ENCODE measurements at places on chromosomes 1 and 21.

DNA sequence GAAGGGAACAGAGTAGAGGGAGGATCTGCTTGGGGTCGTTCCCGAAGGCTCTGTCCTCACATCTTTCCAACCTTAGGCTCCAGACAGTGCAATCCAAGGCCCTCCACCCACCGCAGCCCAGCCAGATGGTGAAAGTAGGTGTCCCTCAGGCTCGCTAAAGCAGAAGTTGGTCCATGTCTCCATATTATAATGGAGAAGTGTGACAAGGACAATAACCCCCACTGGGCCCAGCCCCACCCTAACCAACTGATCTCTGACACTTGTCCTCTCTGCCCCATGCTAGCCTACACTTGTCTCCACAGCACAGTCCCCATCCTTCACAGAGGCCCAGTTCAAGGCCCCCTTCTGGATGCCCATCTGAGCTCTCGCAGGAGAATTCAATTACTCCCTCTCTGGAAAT lies 48.7 kb downstream of the DMAP1 start:
- DNase-seq, result no peak

DNA sequence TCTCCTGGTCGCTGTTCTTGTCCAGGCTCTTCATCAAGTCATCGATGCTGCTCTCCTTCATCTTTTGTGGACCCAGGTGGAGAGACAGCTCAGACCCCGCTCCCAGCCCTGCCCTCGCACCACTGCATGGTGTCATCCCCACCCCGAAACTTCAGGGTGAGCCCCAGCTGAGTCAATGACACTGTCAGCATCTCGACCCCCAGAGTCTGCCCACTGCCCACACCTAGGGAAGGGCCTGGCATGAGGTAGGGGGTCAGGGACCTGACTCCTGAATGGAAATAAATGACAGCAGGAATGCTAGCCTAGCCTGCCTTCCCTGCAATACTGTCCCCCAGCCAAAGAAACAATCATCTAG lies 1.6 kb upstream of the S100A6 start:
- no peak for DNase-seq

DNA sequence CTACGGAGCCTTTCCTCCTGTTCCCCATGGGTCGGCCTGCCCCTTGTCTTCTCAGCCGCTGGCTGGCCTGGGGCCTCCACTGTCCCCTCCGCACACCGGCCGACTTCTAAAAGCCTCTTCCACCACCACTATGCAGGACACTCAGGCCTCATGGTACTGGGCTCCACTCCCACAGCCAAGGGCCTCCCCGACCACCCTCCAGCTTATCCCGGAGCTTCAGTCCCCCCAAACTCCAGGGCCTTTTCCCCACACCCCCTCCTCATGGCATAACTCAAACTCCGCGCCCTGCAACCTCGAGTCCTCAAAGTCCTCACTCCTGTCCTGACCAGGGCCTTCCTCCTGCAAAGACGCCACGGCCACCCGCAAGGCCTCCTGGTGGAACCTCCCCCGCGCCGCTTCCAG lies 2.0 kb downstream of the LRRC41 start:
- DNase-seq, result no peak

- DNase-seq, result peak; percentile 37
These were observed 17.7 kb downstream of the RAP1GAP start for GRCh38 chr1:21651214-21652042.

- DNase-seq, result no peak
These were observed 47.9 kb downstream of the MACO1 start for GRCh38 chr1:25478633-25479032.

GRCh38 chr1:7352364-7352763 lies 418.7 kb upstream of the VAMP3 start:
- DNase-seq, result no peak

GRCh38 chr1:200550367-200550766 lies 70.2 kb downstream of the KIF14 start:
- no peak for DNase-seq

DNA sequence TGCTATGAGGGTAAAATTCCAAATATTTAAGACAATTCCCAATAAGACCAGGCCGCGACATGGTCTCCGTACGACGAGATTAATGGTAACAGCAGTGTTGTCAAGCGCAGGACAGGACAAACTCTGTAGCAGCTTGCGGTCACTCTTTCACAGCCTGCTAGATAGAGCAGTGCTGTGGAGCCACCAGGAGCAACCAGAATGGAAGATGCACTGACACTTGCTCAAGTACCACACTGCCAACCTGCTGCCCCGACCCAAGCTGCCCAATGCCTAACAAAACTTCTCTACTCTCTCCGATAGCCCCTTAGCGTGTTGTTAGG lies 636 bp downstream of the WARS2 start:
- no peak for DNase-seq

DNA sequence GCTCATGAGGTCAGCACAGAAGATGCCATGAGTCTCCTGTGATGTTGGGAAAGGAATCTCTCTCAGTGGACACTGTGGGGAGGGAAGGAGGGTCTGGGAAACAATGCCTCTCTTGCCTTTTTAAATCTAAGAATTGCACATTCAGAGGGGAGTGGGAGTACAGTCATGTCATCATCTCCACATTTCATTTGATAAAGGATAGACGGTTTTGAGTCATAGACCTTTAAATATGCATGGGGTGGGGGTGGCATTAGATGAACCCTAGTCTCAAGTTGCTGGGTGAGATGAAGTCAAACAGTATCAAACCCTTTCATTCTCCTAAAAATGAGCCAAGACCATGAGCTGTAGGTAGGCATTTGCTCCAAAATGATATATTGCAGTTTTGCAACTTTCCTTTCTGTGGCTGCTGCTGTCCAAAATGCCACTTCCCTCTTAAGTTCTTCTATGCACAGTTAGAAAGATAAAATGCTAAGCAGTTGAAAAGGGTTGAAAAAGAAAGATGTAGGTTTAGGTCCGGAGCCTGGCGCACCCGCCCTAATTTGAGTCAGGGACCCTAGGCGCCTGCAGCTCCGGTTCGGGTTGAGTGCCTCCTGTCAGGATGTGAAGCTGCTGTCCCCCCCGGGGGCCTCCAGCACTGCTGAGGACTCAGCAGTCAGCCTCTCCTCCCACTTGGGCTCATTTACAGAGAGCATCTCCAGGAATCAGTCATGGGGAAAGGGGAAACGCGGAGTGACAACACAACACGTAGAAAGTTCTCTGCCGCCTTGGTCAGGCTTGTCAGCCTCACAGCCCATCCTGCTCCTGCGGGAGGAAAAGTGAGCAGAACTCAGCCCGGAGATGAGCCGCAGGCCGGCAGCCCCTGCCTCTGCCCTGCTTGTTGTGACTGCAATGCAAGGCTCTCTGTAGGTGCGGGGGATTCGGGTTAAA lies 479.3 kb upstream of the RUNX1 start:
- peak; percentile 34 for DNase-seq

- no peak for DNase-seq
These were observed 42.4 kb downstream of the TTC39A start for GRCh38 chr1:51287966-51288365.

GRCh38 chr1:67676946-67677345 lies 8.1 kb upstream of the GADD45A start:
- DNase-seq, result no peak

Data from stimulated activated naive CD4-positive, alpha-beta T cell treated with Interleukin-2 at 50 U/mL for 16 hours (primary cell).